ENCODE measurements at places on chromosomes 12 and 14. TPM values are rescaled to one million over a fixed set of nuclear protein-coding genes. Genes with fewer than 3 reads are reported as not detected.

Gene CLEC9A
- 0.47 TPM for total RNA-seq

Gene NXPH4
- not detected for total RNA-seq

Gene SYNE3
- 13.8 TPM for total RNA-seq

Gene KLRC2
- 0.67 TPM for total RNA-seq

Gene BBOF1
- total RNA-seq = 3.9 TPM

Gene TROAP
- total RNA-seq = 18.8 TPM

Gene TMEM179
- total RNA-seq = 0.64 TPM

Gene OASL
- total RNA-seq = 10.2 TPM

Gene ACOT6
- total RNA-seq = not detected

Gene SRGAP1
- 12.2 TPM for total RNA-seq

Gene C14orf132
- total RNA-seq = 21.8 TPM

Gene RPS26
- total RNA-seq = 81.1 TPM

Gene PPP2R3C
- 23.0 TPM for total RNA-seq

Gene GLIPR1L1
- total RNA-seq = not detected

Gene SERPINA10
- total RNA-seq = 0.20 TPM

Gene COX8C
- total RNA-seq = not detected
